ENCODE measurements at places on chromosomes 11 and 22. TPM values are rescaled to one million over a fixed set of nuclear protein-coding genes. Genes with fewer than 3 reads are reported as not detected.

ZDHHC13 gene
- total RNA-seq = 16.1 TPM

MPZL3 gene
- 15.2 TPM for total RNA-seq

CRYBB2 gene
- total RNA-seq = not detected

WNT7B gene
- not detected for total RNA-seq

SELENOH gene
- total RNA-seq = 117 TPM

SLC22A6 gene
- not detected for total RNA-seq

CABP2 gene
- total RNA-seq = not detected

DGCR6L gene
- total RNA-seq = 33.8 TPM

CLTCL1 gene
- total RNA-seq = 8.6 TPM

CSF2RB gene
- total RNA-seq = 1.2 TPM

TMEM191C gene
- total RNA-seq = 15.0 TPM

KRTAP5-8 gene
- total RNA-seq = 0.48 TPM

DCDC1 gene
- not detected for total RNA-seq

GRCh38 chr11:117908959-117909610 is 20.1 kb downstream of the TMPRSS13 start:
- no peak overlapping the region for H3K27ac ChIP-seq
- DNase-seq = no peak

GRCh38 chr11:68351450-68352275 is 39.3 kb downstream of the LRP5 start:
- H3K4me1 ChIP-seq = peaks cover 24% of the 10 kb centered on the region
- H3K27me3 ChIP-seq = no peaks in the 10 kb centered on the region
- DNase-seq = no peak
- no peak overlapping the region for H3K4me3 ChIP-seq
- H3K27ac ChIP-seq = peak overlapping the region; percentile 83

DNA sequence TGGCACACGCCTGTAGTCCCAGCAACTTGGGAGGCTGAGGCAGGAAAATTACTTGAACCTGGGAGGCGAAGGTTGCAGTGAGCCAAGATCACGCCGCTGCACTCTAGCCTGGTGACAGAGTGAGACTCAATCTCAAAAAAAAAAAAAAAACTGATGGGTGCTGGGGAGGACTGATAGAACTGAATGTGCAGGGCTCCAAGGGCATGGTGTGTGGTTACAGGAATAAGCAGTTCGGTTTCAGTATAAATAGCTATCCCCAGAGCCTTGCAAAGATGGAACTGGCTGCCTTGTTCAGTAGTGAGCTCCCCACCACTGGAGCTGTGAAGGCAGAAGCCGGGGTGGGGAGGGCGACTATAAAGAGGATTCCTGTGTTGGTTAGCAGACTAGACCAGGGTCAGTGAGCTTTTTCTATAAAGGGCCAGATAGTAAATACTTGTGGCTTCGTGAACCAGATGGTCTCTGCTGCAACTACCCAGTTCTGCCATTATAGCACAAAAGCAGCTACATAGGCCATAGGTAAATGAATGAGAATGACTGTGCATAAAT is 5.9 kb downstream of the TOM1 start:
- no peak overlapping the region for H3K4me3 ChIP-seq
- no peak overlapping the region for H3K27ac ChIP-seq
- no peak for DNase-seq
- H3K4me1 ChIP-seq = peaks cover 13% of the 10 kb centered on the region
- no peaks in the 10 kb centered on the region for H3K27me3 ChIP-seq

DNA sequence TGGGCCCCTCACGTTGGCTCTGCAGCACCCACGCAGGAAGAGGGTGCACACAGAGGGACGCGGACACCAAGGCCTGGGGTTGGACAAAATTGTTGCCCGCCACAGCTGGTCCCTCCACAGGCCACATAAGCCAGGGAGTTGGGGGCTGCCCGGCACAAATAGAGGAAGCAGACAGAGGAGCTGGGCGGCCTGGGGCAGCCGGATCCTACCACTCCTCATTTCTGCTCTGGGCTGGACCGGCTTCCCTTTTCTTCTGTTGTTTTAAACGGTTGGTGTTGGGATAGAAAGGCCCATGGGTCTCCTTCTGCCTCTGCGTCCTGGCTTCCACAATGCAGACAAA is 36.4 kb upstream of the LINC01488 start:
- H3K27ac ChIP-seq = peak overlapping the region; percentile 73
- H3K36me3 ChIP-seq = no peaks in the 10 kb centered on the region
- H3K27me3 ChIP-seq = no peaks in the 10 kb centered on the region
- peaks cover 20% of the 10 kb centered on the region for H3K4me1 ChIP-seq
- DNase-seq = no peak

DNA sequence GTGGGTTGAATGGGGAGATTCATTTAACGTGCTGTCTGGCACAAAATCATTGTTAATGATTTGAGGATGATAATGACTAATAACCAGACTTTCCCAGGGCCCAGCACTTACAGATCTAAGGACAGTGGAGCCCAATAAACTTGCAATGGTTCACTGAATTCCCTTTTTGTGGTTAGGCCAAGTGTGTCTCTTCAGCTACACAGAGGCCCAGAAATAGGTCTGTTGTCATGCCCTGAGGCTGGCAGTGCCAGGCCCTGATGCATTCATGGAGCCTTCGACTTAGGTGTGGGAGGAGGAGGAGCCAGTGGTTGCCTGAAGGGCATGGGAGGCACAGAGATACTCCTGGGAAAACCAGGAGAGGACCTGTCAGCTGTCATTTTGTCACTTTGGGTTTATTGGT is 56.1 kb downstream of the KIAA1671 start:
- DNase-seq = no peak
- no peaks in the 10 kb centered on the region for H3K27me3 ChIP-seq
- H3K4me1 ChIP-seq = peaks cover 20% of the 10 kb centered on the region

DNA sequence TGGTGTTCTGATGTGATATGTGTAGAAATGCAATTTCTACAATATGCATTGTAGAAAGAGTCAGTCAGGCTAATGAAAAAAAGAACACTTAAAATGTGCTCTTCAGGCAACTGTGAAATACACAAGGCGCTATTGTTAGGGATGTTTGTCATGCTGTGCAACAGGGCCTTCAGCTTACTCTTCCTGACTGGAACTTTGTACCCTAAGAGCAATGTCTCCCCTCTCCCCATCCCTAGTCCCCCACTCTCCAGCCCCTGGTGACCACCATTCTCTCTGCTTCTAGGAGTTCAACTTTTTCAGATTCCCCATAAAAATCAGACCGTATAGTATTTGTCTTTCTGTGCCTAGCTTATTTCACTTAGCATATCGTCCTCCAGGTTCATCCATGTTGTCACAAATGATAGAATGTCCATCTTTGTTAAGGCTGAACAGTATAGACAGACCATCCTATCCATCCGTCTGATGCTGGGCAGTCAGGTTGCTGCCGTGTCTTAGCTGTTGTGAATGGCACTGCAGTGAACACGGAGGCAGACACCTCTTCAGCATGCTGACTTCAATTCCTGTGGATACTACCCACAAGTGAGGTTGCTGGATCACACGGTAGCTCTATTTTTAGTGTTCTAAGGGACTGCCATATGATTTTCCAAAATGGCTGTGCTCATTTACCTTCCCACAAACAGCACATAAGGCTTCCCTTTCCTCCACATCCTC is 10.7 kb downstream of the NDUFV1 start:
- no peak overlapping the region for H3K27ac ChIP-seq
- peaks cover 15% of the 10 kb centered on the region for H3K27me3 ChIP-seq
- H3K4me1 ChIP-seq = peaks cover 6% of the 10 kb centered on the region
- DNase-seq = no peak

GRCh38 chr11:43242401-43242800 is 69.4 kb upstream of the API5 start:
- no peaks in the 10 kb centered on the region for H3K27me3 ChIP-seq
- no peaks in the 10 kb centered on the region for H3K4me1 ChIP-seq
- DNase-seq = no peak
- no peak overlapping the region for H3K4me3 ChIP-seq
- no peaks in the 10 kb centered on the region for H3K36me3 ChIP-seq

DNA sequence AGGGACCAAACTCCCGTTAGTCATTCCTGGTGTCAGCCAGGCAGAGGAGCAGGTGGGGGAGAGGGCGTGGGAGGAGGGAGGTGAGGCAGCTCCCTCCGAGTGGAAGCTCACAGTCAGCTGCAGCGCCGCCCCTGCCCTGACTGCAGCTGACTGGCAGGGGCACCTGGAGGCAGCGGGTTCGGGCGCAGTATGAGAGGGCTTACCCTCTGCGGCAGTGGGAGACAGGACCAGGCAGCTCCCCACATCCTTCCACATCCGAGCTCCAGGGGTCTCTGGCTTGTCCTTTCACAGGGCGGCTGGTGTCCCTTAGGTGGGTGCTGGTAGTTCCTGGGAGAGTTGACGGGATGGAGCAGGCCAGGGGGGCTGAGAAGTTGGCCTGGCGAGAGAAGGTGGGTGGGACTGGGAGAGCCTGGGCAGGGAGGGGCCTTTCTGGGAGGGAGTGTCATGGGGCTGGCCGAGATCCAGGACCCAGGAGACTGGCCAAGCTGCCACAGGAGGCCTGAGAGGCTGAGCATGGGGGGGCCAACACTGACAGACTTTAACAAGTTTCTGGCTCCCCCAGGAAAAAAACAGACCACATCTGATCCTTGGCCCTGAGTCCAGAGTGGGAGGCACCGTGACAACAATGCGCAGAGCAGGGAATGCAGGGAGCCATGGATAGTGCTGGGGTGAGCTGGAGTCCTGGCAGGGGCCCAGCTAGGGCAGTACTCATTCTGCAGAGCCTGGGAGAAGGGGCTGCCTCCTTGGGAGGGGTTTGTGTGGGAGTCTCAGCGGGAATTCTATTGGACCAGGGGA is 4.9 kb downstream of the ADORA2A start:
- H3K27ac ChIP-seq = peak overlapping the region; percentile 15
- H3K4me3 ChIP-seq = no peak overlapping the region
- H3K4me1 ChIP-seq = peaks cover 36% of the 10 kb centered on the region
- no peaks in the 10 kb centered on the region for H3K36me3 ChIP-seq

DNA sequence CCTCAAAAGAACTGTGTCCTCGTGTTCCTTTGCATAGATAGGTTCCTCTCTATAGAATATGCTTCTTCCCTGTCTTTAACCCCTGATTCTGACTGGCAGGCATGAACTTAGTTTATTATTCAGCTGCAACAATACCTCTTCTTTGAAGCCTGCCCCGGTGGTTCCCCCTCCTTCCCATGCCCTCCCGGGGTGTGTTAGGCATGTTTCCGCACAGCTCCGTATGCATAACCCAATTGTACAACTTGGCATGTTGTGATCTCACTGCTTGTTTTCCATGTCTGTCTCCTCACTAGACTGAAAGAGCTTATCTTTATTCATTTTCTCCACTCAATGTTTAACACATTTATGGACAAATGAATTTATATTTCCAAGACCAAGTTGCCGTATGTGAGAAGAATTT is 72.6 kb downstream of the DEPDC5 start:
- H3K27ac ChIP-seq = no peak overlapping the region
- H3K4me3 ChIP-seq = no peak overlapping the region
- no peaks in the 10 kb centered on the region for H3K27me3 ChIP-seq
- DNase-seq = no peak
- H3K4me1 ChIP-seq = no peaks in the 10 kb centered on the region
- H3K36me3 ChIP-seq = peaks cover 39% of the 10 kb centered on the region

- DNase-seq = no peak
- H3K27ac ChIP-seq = no peak overlapping the region
- no peaks in the 10 kb centered on the region for H3K4me1 ChIP-seq
These were observed 10.2 kb downstream of the PMM1 start for GRCh38 chr22:41579297-41579996.

GRCh38 chr11:125425601-125426000 is 70.5 kb downstream of the FEZ1 start:
- no peak overlapping the region for H3K27ac ChIP-seq
- no peak for DNase-seq
- no peaks in the 10 kb centered on the region for H3K27me3 ChIP-seq
- H3K4me1 ChIP-seq = no peaks in the 10 kb centered on the region
- H3K4me3 ChIP-seq = no peak overlapping the region

DNA sequence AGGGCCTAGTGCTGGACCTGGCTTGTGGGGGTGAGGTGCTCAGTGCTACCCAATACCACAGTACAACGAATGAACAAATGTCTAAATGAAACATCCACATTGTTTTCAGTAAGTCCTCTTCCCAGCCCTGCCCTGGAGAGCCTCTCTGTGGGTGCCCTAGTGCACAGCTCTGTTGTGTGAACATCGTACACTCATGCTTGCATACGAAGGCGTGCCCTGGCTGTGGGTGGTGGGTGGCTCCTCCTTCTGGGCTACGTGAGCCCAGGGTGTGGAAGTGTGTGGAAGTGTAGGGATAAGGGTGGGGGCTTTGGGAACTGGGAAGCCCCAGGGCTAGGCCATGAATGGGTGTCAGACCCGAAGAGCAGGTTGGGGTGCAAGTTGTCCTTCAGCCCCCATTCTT is 592 bp upstream of the NLRX1 start:
- no peaks in the 10 kb centered on the region for H3K27me3 ChIP-seq
- peaks cover 8% of the 10 kb centered on the region for H3K4me1 ChIP-seq

- no peak for DNase-seq
- H3K27me3 ChIP-seq = no peaks in the 10 kb centered on the region
- no peaks in the 10 kb centered on the region for H3K4me1 ChIP-seq
- H3K4me3 ChIP-seq = no peak overlapping the region
- H3K27ac ChIP-seq = no peak overlapping the region
These were observed 252.1 kb upstream of the ARHGAP42 start for GRCh38 chr11:100434821-100435641.

- H3K4me1 ChIP-seq = no peaks in the 10 kb centered on the region
- no peak overlapping the region for H3K4me3 ChIP-seq
- no peaks in the 10 kb centered on the region for H3K36me3 ChIP-seq
- H3K27me3 ChIP-seq = no peaks in the 10 kb centered on the region
- no peak overlapping the region for H3K27ac ChIP-seq
- DNase-seq = peak; percentile 64
These were observed 51.5 kb upstream of the GAL start for GRCh38 chr11:68632802-68633201.

DNA sequence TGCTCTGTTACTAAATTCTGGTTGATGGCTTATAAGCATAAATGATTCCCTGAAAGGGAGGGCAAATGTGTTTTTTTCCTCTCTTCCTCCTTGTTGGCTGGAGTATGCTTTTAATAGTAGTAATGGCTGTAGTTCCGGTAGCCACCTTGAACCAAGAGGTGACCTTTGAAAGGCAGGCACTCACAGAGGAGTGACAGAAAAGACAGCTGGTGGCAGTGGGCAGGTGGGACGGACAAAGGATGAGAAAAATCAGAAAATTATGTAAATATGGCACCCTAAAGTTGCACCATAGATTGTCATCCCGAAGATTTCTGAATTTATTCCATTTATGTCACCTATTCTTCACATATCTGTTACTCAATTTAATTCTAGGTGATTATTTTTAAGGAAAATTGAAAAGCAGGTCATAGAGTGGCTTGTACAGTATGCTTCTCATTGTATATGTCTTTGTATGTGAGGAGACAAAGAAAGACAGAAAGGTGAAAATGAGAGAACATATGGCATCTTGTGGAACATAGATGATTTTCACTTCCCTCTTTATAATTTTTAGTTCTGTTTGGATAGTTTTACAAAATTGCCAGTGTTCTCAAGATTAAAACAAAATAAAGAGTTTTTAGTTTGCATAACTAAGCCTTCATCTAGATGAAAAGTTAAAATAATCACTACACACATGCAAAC is 17.0 kb downstream of the CASP12 start:
- H3K4me1 ChIP-seq = no peaks in the 10 kb centered on the region
- no peaks in the 10 kb centered on the region for H3K27me3 ChIP-seq
- no peak for DNase-seq

GRCh38 chr22:36977401-36977861 is 41.8 kb downstream of the TST start:
- no peaks in the 10 kb centered on the region for H3K27me3 ChIP-seq
- no peaks in the 10 kb centered on the region for H3K4me1 ChIP-seq
- no peaks in the 10 kb centered on the region for H3K36me3 ChIP-seq

- H3K27me3 ChIP-seq = no peaks in the 10 kb centered on the region
- H3K36me3 ChIP-seq = no peaks in the 10 kb centered on the region
These were observed 72.5 kb downstream of the GLYATL1 start for GRCh38 chr11:59011655-59012397.

- no peaks in the 10 kb centered on the region for H3K27me3 ChIP-seq
- no peaks in the 10 kb centered on the region for H3K4me1 ChIP-seq
- DNase-seq = peak; percentile 67
These were observed 17.3 kb downstream of the PGM2L1 start for GRCh38 chr11:74380746-74381439.

Data from transverse colon (tissue), 4 donors.